ENCODE measurements at places on chromosomes 2 and 18.

GRCh38 chr2:180728928-180729559 lies 251.4 kb upstream of the UBE2E3 start:
- DNase-seq: no peak

DNA sequence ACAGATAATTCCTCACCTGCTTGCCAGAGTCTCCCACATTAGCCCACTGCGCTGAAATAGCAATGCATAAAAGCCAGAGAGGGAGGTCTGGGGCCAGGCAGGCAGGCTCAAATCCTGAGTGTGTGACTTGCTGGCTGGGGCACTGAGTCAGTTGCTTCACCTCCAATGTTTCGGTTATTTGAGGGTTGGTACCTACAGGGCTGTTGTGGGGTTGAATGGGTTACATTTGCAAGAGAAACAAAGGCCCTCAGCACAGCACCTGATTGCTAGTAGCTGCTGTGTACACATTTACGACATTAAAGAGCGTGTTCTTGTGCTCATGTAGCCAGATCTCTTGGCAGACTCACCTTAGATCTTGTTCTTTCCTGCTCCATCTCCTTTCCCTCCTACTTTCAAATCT lies 34.1 kb upstream of the FAM110C start:
- DNase-seq: no peak

DNA sequence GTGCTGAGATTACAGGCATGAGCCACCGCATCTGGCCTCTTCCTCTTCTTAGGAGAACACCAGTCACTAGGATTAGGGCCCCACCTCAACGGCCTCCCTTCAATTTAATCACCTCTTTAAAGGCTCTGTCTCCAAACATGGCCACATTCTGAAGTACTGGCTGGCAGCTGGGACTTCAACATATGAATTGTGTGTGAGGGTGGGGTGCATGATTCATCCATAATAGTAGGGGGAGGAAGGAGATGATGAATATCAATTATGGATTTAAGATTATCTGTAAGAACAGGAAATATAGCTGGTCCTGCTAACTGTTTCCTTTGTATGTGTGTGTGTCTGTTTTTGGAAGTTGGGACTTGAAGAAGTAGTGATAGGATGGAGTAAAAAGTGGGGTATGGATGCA lies 14.7 kb upstream of the EPG5 start:
- DNase-seq: no peak

- DNase-seq: no peak
Measured at GRCh38 chr18:35713545-35713944, 132.0 kb downstream of the GALNT1 start.

DNA sequence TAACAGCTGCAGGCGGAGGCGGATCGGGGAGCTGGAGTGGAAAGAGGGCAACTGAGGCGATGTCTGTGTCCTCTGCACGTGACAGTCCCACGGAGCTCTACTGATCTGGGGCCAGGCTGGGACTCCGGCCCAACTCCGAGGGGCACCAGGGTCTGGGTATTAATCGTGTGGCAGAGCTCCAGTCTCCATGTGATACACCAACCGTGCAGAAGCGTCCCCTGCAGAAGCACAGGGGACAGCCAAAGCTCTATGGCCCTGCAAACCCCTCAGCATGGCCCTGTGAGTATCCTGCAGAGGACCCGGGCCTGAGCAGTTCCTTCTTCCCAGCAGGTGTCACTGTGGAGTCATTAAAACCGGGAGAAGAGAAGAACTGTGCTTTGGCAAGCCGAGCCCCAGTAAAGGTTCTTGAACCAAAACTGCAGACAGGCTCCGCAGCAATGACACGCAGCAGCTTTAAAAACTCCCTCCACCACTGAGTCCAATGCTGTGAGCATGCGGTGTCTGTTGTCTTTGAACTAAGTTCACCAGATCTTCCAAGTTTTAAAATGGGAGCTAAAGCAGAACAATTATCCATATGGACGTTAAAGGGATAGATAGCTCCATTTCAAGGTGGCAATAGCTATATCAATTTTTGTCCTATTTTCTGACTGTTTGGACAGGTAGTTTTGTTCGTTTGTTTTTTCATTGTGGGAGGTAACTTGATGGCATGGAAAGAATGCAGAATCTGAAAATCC lies 79.4 kb downstream of the TMEM182 start:
- DNase-seq: peak; percentile 39

DNA sequence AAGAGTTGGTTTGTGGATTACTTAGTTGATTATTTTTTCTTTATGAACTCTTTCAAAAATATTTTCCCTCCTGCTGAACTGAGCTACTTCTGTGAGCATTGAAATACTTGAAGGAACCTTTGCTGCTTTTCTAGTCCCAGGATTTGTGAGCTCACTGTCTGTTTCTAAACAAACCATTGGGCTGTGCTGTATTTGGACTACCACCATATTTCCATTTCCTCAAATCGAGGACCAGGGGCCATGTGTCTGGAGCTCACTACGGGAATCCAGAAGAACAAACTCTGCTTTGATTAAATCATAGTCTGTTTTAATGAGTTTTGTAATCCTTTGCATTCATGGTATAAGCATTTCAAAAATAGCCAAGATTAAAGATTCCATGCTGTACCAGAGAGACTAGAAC lies 1.3 kb downstream of the MRPL33 start:
- DNase-seq: no peak

DNA sequence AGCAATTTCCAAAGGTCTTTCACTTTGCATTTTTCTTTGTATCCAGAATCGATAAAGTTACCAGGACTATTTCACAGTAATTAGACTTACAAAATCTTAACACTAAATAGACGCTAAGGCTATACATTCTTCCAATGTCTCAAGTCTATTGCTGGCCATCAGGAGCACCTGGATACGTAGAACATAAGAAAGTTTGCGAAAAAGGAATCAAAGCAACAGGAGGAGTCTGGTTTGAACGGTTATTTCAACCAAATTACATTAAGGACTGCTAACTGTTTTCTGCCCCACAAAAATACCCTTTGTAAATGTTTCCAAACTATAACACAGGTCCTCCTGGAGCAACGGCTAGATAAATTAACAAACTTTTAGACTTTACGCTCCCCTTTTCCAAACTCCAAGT lies 1.4 kb upstream of the HNRNPA3 start:
- DNase-seq: no peak

- DNase-seq: no peak
Measured at GRCh38 chr2:28449488-28450395, 46.1 kb upstream of the PLB1 start.

DNA sequence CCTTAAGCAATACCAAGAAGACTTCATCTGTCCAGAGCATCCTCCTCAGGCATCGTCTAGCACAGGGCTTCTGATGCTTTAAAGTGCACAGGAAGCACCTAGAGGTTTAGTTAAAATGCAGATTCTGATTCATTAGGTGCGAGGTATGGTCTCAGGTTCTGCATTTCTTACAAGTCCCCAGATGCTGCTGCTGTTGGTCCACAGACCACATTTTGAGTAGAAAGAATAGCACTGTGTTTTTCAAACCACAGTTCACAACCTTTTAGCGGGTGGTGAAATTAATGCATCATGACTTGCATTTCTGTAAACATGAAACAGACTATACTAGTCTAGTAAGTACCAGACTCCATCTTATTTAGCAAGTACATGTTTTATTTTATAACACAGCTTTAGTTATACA lies 134.6 kb downstream of the TMEFF2 start:
- no peak for DNase-seq

DNA sequence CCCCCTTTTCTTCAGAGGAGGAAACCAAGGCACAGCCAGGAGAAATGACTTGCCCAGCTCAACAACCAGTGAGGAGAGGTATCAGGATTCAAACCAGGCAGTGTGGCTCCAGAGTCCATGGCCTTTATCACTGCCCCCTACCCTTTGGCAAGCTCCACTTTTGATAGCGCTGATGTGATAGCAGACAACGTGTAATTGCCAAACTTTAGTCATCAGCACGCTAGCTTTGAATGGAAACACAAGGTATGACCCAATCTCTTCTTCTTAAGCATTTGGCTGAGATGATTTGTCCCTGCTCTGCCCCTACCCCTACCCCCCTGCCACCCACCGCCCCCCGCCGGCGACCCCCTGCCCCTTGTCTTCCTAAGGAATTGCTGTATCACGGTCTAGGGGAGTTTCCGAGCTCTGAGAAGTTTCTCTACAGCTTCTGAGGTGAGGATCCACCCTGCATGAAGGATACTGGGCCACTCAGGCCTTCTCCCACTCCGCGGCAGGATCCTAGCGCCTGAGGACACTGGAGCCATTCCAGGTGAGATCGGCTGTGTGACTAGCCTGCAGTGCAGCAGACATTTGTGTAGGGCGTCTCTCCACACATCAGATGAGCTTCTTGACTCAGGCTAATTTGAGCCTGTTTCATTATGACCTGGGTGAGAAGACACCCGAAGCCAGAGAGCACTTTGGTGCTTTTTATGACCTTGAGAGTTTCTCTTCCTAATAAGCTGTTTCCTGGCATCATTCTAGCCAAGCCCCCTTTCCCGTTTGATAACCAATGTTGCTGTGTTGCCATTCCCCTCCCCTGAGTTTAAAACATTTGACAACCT lies 75.1 kb upstream of the MAP4K4 start:
- DNase-seq: no peak

DNA sequence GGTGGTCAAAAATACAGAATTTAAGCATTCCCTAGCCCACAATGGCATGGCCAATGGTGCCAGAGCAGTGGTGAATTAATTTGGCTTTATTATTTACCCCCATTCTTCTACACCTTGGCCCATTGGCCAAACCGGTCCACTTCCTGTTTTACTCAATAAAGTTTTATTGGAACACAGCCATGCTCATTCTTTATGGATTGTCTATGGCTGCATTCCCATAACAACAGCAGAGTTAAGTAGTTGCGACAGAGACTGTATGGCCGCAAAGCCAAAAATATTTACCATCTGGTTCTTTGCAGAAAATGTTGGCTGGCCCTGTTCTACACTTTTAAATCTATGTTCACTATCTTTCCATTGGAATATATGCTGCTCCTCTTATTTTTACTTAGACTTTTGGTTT lies 130.3 kb upstream of the CCDC68 start:
- DNase-seq: no peak

GRCh38 chr2:163752267-163752666 lies 16.5 kb upstream of the FIGN start:
- no peak for DNase-seq

GRCh38 chr2:3639653-3640052 lies 18.3 kb upstream of the ALLC start:
- DNase-seq: no peak

GRCh38 chr18:46098616-46098933 lies 479 bp upstream of the ATP5F1A start:
- no peak for DNase-seq

DNA sequence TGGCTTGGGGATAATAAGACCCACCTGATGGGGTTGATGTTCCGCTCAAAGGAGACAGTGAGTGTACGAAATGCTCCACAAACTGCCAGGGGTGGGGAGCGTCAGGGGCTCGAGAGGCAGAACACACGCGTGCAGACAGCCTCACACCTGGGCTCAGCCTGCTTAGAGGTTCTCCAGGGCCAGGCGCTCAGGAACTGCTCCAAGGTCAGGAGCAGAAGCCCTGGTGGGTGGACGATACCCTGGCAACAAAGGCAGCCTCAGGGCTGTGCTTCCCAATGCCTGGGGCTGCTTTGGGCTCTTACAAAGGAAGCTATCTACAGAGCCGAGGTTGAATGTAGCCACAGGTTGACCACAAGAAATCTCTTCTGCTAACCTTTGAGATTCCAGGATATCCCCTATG lies 114.4 kb downstream of the CLIP4 start:
- DNase-seq: no peak

DNA sequence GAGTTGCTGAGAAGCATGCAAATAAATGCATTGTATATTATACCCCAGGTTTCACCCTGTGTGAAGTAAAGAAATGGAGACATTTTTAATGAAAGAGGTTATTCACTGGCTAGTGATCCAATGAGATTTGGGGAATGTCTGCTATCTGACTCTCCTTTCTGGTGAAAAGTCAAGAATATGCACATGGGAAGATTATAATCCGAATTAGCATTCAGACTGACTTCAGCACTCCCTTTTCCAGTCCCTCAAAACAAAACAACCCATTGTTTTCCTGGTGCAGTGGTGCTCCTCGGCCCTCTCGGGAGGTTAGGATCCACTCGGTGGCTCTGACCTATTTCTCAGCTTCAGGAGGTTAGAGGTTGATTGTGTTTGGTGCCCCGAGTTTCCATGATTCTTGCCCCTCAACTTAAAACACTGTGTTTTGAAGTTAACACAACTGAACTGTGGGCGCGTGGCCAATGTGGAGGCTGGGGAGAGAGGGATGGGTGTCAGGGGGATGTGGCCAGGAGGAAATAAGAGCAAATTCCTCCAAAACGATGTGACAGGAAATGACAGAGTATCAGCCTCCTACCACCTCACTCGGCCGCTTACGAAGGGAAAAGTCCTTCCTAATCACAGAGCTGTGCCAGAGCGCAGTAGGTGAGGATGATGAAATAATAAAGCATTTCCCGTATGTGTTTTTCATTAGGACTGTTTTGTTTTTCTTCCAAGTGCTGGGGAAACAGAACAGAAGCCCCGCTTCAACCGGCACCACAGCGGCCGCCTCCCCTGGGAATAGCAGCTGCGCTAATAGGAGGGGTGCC lies 440.1 kb downstream of the MTX2 start:
- no peak for DNase-seq

DNA sequence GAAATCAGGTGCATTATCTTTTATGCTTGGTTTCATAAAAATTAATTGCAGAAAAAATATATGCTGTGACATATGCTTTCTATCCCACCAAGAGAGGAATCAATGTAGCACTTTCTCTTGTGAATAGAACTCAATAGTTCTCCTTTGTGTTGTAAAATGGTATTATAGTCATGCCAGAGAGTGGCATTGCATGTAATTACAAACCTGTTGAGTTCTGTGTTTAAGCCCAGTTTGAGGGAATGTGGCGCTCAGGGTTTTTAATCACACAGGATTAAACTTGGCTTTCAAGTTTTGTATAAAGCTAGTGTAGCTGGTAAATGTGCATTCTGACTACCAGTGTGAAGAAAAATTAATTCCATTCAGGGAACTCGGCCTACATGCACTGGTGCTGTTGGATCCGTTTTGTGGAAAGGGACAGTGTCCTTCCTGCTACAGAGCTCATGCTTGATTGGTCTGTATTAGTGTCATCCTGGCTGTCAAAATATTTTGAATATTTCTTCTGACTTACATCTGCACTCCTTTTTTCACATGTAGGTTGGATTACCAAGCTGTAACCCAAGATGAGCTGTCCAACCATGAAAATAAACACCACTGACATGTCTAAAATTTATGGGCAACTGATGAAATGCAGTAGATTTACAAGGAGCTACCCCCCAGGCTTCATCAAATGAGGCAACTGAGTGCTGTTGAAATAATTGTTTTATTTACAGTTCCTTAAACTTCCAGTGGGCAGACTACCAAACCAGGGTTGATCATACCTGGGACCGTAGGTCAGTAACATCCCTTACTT lies 80.3 kb downstream of the SLC4A3 start:
- DNase-seq: no peak

DNA sequence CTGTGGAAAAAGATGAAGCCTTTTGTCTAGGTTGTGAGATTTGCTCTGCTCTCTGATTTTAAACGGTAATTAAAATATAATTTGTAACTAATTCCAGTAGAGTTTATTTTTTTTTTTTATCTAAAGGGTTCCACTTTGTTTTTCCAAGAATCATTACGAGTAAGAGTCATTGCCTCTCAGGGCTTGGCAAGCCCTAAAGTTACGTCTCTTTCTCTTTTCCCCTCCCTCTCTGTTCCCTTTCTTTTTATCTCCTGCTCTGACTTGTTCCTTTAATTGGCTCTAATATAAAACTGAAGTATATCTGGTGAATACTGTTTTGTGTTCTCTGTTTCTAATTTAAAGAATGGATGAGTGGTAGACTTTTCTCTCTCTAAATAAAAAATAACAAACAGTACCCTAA lies 75.8 kb downstream of the CALCRL start:
- no peak for DNase-seq

- no peak for DNase-seq
Measured at GRCh38 chr18:77969972-77970371, 720.3 kb downstream of the GALR1 start.
